ENCODE measurements at places on chromosomes 7 and 10. TPM values are rescaled to one million over a fixed set of nuclear protein-coding genes. Genes with fewer than 3 reads are reported as not detected.
A peak's percentile ranks its signal among the peaks of the same experiment; 100 is the strongest.

The PIK3AP1 gene
- 0.50 TPM for total RNA-seq

The MYH16 gene
- under 0.01 TPM for total RNA-seq

- DNase-seq, result no peak
Measured at GRCh38 chr7:11831156-11831735, 752 bp downstream of the THSD7A start.

DNA sequence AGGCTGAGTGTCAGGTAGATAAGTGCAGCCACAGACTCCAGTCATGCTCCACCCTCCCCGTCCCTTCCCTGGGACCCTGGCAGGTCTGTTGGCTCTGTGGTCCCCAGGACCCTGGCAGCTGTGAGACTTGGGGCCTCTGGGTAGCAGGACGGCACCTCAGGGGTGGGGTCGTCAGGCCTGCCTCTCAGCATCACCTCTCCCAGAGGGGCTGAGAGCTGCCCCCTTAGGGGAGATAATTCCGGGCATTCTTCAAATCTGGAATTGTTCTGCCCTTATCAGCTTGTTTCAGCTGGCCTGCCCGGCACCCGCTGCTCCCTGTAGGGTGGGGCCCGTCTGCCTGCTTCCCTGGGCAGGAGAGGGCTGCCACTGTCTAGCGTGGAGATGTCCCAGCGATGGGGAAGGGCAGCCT is 23.3 kb downstream of the PODXL start:
- no peak for DNase-seq

GRCh38 chr10:12984165-12984747 is 17.3 kb downstream of the CCDC3 start:
- DNase-seq, result no peak

DNA sequence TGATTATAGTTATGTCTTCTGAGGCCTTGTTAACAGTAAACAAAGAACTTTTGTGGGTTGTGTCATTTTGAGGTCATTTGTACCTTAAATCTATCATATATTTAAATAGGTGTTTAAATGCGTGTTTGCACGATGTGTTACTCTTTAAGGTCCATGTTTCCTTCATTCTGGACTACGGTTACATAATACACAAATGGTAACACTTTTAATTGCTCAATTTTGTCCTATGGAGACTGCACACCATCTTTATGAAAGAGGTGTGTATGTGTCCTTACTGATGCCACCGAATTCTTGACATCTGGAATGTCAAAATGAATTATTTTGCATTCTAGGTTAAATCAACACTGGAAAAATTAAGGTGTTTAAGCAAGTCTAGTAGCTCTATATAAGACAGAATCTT is 1.7 kb downstream of the PALS2 start:
- no peak for DNase-seq

GRCh38 chr10:114885443-114885842 is 52.6 kb upstream of the TRUB1 start:
- no peak for DNase-seq

GRCh38 chr10:45399113-45399512 is 25.1 kb downstream of the ALOX5 start:
- no peak for DNase-seq

DNA sequence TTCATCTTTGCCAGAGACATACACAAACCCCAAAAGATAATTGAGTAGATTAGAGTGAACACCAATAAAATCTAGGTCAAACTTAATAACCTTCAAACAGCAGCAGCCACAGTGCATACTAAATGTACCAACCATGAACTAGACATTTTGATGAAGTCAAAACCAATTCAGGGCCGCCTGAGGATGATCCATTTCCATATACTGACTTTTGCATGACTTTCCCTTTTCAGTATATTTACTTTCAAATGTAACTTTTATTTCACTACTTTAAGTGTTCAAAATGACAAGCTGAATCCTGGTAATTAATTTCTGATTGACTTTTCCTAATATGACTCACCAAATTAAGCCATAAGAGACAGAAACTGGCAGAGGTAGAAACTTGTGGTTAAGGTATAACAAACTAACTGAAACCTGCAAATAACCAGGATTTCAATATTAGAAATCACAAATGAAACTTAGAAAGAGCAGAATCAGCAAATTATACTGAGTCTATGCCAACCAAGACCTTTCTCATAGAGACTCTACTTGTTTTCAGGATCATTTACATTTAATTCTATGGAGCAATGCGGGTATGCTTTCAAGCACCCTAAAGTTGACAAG is 171.9 kb upstream of the LRRN3 start:
- DNase-seq, result peak; percentile 6

DNA sequence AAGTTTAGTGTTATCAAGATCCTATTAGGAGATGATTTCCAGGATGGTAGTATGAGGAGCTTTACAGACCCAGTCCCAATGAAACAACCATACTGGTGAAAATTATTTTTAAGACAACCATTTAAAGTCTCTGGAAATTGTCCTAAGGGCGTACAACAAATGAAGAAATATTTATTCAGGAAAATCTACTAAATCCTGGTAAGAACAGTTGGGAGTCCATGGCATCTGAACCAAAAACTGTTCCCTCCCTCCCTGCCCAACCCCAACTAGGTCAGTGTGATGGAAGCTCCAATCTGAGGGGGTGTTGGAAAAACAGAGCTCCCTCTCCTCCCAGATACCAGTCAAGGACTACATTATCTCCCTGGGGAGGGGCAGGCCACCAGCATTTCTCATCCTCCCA is 74.7 kb upstream of the MKLN1 start:
- DNase-seq, result no peak

DNA sequence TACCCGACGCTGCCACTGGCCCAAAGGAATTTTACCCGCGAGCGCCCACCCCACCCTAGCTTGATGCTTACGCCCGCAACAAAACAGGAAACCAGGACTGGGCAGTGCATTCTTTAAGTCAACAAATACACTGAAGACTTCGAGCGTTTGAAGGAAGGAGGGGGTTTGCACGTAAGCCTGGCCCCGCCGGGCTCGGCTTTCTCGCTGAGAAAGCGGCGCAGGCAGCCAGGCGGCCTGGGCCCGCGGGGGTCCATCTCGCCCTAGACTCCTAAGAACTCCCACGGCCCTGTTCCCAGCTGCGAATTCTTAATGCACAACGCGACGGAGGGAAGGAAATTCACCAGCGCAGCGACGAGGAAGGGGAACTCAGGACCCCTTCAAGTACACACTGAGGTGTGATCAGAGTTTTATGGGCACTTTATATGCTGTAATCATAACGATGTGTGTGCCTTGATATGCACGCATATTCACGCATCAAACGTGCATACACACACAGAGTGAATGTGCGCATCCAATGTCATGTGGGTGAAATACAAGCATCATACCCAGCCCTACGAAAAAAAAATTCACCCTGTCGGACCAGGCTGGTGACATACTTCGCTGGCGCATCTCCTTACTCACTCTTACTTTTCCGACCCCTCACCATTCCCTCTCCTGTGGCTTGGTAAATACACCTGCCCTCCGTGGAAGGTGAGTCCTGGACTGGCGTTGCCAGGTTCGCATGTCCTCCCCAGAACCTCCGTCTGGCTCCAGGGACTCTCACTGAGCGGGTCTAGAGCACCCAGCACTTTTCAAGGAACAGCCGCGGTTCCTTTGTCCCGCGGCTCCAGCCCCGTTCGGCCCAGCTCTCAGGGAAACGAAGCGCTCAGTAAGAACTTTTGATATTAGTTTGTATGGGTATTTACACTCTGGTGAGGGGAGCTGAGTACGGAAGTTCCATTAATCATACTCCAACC is 5.7 kb upstream of the HOXA13 start:
- DNase-seq, result no peak

DNA sequence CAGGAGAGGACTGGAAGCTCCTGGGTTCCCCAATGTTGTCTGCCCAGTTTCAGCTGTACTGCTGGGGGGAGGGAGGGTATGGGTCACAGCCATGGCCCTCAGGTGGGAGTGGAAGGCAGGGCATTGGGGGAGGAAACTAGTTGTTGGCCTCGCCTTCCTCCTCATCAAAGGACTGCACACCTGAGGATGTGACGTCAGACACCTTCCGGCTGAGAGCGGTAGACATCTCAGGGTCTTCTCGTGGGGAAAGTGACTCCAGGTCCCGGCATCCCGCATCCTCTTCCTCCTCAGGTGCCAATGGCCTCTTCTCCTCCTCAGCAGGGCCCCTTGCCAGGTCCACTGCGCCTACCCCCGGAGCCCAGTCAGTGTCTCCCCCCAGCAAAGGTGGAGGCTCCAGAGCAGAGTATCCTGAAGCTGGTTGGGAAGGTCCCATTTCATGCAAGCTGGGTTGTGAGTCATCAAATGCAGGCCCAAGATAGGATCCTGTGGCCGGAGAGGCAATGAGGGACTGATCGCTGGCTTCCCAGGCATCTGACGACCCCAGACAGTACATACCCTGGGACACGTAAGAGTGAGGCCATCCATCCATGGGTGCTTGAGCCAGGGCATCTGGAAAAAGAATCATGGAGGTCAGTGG is 6.0 kb downstream of the FAM131B start:
- DNase-seq, result no peak

DNA sequence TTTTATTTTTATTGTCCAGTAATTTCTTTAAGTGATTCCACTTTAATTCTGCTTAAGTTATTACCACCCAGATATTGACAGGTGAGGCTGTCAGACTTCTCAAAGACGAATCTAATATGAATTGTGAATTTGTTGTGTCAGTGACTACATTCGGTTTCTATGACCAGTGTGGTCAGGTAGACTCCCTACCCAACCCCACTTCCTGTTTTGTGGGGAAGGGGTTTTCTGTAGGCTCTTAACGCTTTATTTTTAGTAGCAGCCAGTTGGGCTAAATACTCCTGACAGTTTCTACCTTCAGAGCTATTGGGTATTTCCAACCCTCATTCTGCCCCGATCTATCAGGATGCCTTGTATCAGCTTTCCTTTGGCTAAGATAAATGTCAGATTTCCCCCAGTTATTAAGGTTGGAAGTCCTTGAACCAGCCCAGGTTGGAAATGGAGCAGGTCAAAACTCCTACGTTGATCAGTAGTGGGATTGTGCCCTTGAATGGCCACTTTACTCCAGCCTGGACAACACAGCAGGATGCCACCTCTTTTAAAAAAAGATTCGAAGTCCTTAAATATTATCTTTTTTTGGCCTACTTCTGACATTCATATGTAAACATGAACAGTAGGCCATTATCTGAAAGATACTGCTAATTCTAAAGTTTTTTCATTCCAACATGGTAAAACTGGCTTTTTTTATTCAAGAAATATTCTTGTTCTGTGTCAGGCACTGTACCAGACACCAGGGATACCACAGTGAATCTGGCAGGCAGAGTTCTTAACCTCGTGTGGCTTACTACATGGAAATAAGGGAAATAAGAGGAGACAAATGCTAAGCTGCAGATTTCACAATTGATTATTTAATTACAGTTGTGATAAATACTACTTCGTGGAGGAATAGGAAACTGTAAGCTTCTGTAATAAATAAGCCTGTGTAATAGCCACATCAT is 133.3 kb upstream of the SAMD8 start:
- DNase-seq, result no peak

GRCh38 chr7:82745820-82746219 is 302.2 kb upstream of the CACNA2D1 start:
- DNase-seq, result no peak

GRCh38 chr7:106176414-106177299 is 64.5 kb upstream of the SYPL1 start:
- DNase-seq, result peak; percentile 52

- DNase-seq, result peak; percentile 4
Measured at GRCh38 chr7:71633551-71634008, 501.6 kb downstream of the GALNT17 start.

- DNase-seq, result peak; percentile 38
Measured at GRCh38 chr7:12949060-12949931, 261.9 kb downstream of the ARL4A start.

DNA sequence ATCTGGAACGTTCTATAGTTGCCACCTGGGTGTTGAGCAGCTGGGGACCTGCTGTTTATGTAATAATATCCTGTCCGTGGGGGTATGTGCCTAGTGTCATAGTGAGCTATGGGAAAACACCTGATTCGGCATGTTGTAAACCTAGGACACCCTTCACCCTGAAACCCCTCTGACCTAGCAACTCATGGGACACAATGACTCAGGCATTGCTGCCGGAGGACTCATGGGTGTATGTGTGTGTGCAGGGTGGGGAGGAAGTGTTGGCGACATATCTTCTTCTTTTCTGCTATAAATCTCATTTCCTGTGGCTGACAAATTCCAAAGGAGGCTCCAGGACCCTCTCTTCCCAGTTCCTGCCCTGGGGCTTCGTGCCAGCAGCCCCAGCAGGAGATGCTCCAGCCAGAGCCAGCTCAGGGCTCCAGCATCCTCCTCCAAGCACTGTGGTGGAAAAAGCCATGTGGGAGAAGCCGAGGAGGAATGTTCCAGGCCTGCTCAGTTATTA is 77.0 kb upstream of the PODXL start:
- peak; percentile 17 for DNase-seq

DNA sequence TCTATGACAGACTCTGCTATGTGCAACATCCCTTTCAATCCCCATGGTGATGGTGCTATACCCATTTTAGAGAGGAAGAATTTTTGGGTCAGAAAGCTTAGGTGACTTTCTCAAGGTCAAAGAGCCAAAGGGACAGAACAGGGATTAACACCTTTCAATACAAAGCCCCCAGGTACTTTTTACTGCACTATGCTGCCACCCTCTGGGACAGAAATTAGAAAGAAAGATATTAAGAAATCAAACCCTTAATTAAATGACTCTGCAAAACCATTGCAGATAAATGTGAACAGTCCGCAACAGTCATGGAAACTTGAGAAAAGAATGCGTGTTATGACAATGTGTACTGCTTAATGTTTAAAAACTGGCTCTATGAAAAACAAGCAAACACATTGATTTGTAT is 673.7 kb downstream of the MAGI2 start:
- no peak for DNase-seq

DNA sequence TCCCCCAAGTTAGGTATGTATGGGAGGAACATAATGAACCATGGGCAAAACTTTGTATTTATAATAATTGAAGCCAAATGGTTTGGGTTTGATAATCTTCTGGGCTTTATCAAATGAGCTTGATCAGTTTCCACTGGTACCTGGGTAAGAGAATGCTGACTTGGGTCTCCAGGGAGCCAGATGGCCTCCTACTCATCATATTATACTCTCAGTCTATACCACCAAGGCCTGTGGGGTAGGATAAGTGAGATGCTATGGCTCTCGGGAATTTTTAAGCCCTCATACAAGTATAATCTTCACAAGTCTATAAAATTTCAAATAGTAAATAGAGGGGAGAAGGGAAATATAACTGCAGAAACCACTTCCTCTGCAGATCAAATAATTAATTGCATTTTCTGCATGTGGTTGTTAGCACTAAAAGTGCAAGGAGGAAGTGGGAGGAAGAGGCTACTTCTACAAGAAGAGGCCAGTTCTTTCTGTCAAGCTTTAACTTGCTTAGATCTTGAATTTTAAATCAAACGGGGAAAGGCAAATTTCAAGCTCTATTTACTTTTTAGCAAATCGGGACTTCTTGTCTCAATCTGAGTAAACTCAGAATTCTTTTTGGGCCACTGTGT is 349.0 kb downstream of the SORCS1 start:
- DNase-seq, result no peak

All from mammary epithelial cell (primary cell).